A549 treated with DMSO at 1 μM for 4 hours (cell line): ENCODE measurements at places on chromosomes 4 and X. TPM values are rescaled to one million over a fixed set of nuclear protein-coding genes. Genes with fewer than 3 reads are reported as not detected.

Gene DCAF12L1
- not detected in 5 replicates for total RNA-seq

Gene F9
- total RNA-seq = not detected in 5 replicates

Gene ADH1B
- total RNA-seq = not detected in 5 replicates

Gene SOX3
- not detected in 5 replicates for total RNA-seq

Gene DGKK
- total RNA-seq = not detected in 5 replicates

Gene CCNB3
- total RNA-seq = 0.60 to 0.97 TPM (median 0.63 TPM) in 5 replicates

Gene MTTP
- 0.07 TPM in 1 of 5 replicates, not detected in the others for total RNA-seq

Gene HPSE
- total RNA-seq = 0.92 to 1.5 TPM (median 1.3 TPM) in 5 replicates

Gene DIPK2B
- 0.05 TPM in 1 of 5 replicates, not detected in the others for total RNA-seq

Gene ENPEP
- 0.02 to 0.27 TPM (median 0.02 TPM) in 4 of 5 replicates, not detected in the other for total RNA-seq

Gene ODAM
- not detected in 5 replicates for total RNA-seq

Gene C4orf36
- total RNA-seq = 0.64 to 1.4 TPM (median 1.0 TPM) in 5 replicates

Gene SUPT20HL1
- not detected in 5 replicates for total RNA-seq

Gene XPNPEP2
- total RNA-seq = not detected in 5 replicates

Gene GAGE13
- not detected in 5 replicates for total RNA-seq

Gene RASL11B
- 0.05 to 0.17 TPM (median 0.11 TPM) in 4 of 5 replicates, not detected in the other for total RNA-seq

Gene GAB3
- 0.30 to 0.76 TPM (median 0.42 TPM) in 5 replicates for total RNA-seq

Gene ETDA
- total RNA-seq = not detected in 5 replicates

Gene TCEAL6
- not detected in 5 replicates for total RNA-seq

Gene PLXNA3
- total RNA-seq = 5.4 to 17.5 TPM (median 12.2 TPM) in 5 replicates

Gene RHOXF2B
- total RNA-seq = not detected in 5 replicates

Gene CBLL2
- not detected in 5 replicates for total RNA-seq

Gene FABP2
- not detected in 5 replicates for total RNA-seq

Gene RNF150
- total RNA-seq = 0.26 to 0.57 TPM (median 0.30 TPM) in 5 replicates

Gene ZDHHC15
- total RNA-seq = not detected in 5 replicates

Gene PCDH7
- 0.09 to 0.41 TPM (median 0.11 TPM) in 5 replicates for total RNA-seq

Gene SULT1B1
- total RNA-seq = 0.01 TPM in 2 of 5 replicates, not detected in the others

Gene AREG
- 69.6 to 88.2 TPM (median 81.0 TPM) in 5 replicates for total RNA-seq

Gene PCDH18
- total RNA-seq = not detected in 5 replicates

Gene IL2
- total RNA-seq = not detected in 5 replicates

Gene BBS12
- total RNA-seq = 2.7 to 3.7 TPM (median 3.0 TPM) in 5 replicates

Gene INTS12
- total RNA-seq = 13.1 to 17.3 TPM (median 13.6 TPM) in 5 replicates

Gene RAB40AL
- 0.13 to 0.21 TPM (median 0.15 TPM) in 3 of 5 replicates, not detected in the others for total RNA-seq

Gene NAT8L
- total RNA-seq = 11.9 to 15.4 TPM (median 13.8 TPM) in 5 replicates

Gene RAB28
- 8.2 to 10.4 TPM (median 10.2 TPM) in 5 replicates for total RNA-seq

Gene SLC49A3
- total RNA-seq = 0.09 to 0.29 TPM (median 0.14 TPM) in 4 of 5 replicates, not detected in the other

Gene JADE3
- 11.5 to 16.3 TPM (median 15.0 TPM) in 5 replicates for total RNA-seq

Gene ARMCX1
- 0.24 to 0.38 TPM (median 0.35 TPM) in 5 replicates for total RNA-seq

Gene FAM50A
- 94.9 to 121 TPM (median 111 TPM) in 5 replicates for total RNA-seq

Gene PDGFRA
- 0.38 to 0.96 TPM (median 0.66 TPM) in 5 replicates for total RNA-seq

Gene TMPRSS11D
- not detected in 5 replicates for total RNA-seq

Gene USP51
- 0.36 to 0.81 TPM (median 0.69 TPM) in 5 replicates for total RNA-seq

Gene RAB41
- not detected in 5 replicates for total RNA-seq

Gene FGG
- 4.1 to 7.7 TPM (median 4.6 TPM) in 5 replicates for total RNA-seq

Gene ATRX
- total RNA-seq = 17.4 to 30.7 TPM (median 26.4 TPM) in 5 replicates

Gene PHOX2B
- total RNA-seq = not detected in 5 replicates

Gene CFAP47
- 0.02 TPM in 1 of 5 replicates, not detected in the others for total RNA-seq

Gene RAB33A
- 0.21 to 0.57 TPM (median 0.25 TPM) in 4 of 5 replicates, not detected in the other for total RNA-seq

Gene FAM9C
- total RNA-seq = 0.02 TPM in 1 of 5 replicates, not detected in the others

Gene CPZ
- total RNA-seq = 0.26 to 0.54 TPM (median 0.33 TPM) in 5 replicates

Gene MYOZ2
- 0.02 TPM in 1 of 5 replicates, not detected in the others for total RNA-seq

Gene TMEM31
- total RNA-seq = 0.14 to 0.16 TPM in 2 of 5 replicates, not detected in the others

Gene SHROOM2
- 0.24 to 0.33 TPM (median 0.28 TPM) in 5 replicates for total RNA-seq

Gene SMIM10L2A
- 0.17 to 0.29 TPM (median 0.17 TPM) in 5 replicates for total RNA-seq

Gene USP17L26
- not detected in 5 replicates for total RNA-seq

Gene TMEM175
- 8.5 to 12.1 TPM (median 9.8 TPM) in 5 replicates for total RNA-seq

Gene IL2RG
- 0.14 to 0.54 TPM (median 0.23 TPM) in 4 of 5 replicates, not detected in the other for total RNA-seq

Gene PNMA6A
- total RNA-seq = 4.3 to 5.3 TPM (median 4.8 TPM) in 5 replicates

Gene CXCL11
- total RNA-seq = 0.10 to 0.30 TPM (median 0.21 TPM) in 4 of 5 replicates, not detected in the other

Gene KDR
- 0.01 to 0.02 TPM in 2 of 5 replicates, not detected in the others for total RNA-seq
